MG63 (cell line): ENCODE measurements at places on chromosomes 16 and 17. TPM values are rescaled to one million over a fixed set of nuclear protein-coding genes. Genes with fewer than 3 reads are reported as not detected.

GRCh38 chr16:66924527-66925321 is 611 bp downstream of the RRAD start:
- peak; percentile 33 for DNase-seq

GRCh38 chr16:78307824-78308528 is 208.5 kb downstream of the WWOX start:
- no peak for DNase-seq

DNA sequence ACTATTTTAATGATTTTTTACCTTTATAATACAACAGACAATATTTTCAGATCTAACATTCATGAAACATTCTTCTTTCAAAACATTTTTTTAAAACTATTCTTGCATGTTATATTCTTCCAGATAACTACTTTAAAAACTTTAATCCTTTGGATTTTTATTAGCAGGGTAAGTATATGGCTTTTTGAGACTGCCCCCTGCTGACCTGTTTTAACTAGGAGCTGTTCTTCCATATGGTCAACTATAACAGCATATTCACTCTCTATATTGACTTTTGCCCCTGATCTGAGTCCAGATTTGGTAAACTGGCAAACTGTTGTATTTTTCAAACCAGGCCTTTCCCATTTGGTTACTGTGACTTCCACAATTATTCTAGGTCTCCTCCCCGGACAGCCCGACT is 16.5 kb downstream of the ZNF18 start:
- DNase-seq, result no peak

DNA sequence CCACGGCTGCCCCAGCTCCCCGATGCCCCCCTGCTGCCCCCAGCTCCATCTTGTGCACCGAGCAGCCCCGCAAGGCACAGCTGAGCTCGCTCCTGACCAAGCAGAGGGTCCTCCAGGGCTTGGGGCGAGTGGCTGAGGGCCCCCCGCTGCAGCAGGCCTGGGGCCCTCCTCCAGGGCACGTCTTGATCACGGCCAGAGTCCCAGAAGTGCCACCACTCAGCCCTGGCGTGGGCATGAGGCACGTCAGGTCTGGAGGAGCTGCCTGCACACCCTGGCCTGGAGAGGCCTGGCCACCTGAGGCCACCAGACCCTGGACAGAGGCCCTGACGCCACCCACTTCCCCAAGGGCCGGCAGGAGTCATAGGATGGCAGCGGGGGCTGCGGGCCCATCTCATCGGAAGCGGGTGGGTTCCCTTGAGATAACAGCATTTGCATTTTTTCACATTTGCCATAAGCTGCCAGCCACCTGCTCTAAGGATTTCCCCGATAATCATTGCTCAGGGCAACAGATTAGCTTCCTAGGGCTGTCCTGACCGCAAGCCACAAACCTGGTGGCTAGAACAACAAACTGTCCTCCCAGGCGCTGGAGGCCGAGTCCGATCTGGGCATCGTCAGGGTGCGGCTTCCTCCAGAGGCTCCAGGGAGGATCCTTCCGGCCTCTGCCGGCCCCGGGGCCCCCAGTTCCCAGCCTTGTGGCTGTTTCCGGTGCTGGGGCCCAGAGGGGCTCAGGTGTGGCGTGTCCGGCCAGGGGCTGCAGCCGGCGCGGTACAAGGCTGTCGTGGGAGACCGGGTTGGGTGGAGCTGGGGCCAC is 23.9 kb upstream of the C1QTNF8 start:
- DNase-seq, result no peak

DNA sequence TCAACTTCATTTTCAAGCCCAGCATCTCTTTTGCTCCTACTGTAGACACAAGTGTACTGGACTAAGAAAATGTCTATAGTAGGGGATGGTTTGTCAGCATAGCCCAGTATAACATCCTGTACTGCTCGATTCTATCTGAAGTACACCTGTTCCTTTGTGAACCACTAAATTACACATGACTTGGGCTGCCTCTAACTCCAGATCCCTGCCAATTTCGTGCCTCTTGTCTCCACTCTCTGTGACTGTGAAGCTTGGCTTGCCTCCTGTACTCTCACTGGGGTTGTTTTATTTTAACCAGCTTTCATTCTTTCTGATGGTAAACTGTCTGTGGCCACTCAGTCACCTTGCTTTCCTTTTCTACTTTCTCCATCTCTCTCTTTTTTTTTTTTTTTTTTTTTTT is 24.5 kb downstream of the GFOD2 start:
- no peak for DNase-seq

DNA sequence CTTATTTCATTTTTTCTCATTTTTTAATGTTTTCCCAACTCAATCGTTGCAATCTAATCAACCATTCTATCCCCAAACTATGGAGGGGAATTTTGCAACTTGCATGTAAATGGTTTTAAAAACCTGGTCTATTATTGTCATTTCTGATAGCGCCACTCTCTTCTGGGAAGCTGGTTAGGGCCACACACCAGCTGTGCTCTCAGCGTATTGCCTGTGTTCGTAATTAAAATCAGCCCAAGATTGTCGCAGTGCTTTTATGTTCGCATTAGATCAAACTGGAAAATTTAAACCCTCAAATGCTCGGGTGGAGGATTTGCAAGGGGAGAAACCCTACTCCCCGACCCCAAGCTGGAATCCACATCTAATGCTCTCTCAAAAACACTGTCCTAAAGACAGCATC is 123.5 kb upstream of the CACNG5 start:
- no peak for DNase-seq

CD300LB gene
- total RNA-seq, result not detected in 2 replicates

SULT1A4 gene
- 6.1 TPM in 1 of 2 replicates, not detected in the other for total RNA-seq
